Spinal cord (tissue), 10 donors: ENCODE measurements at places on chromosomes 6 and 20.
A peak's percentile ranks its signal among the peaks of the same experiment; 100 is the strongest.

GRCh38 chr6:42545226-42545773, 18.5 kb upstream of the UBR2 start:
- DNase-seq = no peak

- DNase-seq = no peak
These were observed 31.6 kb downstream of the RANBP9 start for GRCh38 chr6:13679996-13680395.

DNA sequence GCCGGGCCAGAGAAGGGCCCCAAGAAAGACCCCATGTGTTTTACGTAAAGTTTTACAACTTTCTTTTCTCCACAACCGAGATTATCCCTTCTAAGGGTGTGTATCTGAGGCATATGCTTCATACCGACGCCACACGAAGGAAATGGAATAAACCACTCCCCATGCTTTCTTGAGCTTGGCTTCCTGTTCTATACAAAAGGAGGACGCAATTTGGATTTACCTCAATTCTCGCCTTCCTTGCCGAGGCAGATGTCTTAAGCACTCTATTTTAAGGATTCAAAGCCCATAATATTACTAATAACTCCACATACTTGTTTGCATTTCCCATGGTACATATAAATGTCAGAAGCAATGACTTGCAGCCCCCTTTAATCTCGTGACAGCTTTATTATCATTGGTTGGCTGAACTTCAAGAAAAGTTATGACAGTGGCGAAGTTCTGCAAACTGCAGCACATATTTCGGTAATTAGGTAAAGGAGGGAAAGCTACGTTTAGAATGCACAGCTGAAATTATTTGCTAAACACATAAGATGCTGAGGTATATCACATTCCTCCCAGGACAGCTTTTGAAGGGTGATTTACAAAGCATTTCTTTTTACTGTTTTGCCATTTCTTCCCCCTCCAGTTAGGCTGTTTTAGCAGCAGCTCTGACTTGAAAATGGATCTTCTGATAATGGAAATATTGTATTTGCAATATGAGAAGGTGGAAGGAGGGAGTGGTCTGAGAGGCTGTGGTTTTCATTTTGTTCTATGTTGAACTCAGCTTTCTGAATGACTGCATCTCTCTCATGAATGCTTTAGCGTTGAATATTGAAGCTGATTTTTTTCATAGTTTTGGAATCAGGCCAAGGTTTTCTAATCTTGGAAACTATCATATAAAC, 330.5 kb downstream of the EPHA7 start:
- no peak for DNase-seq

DNA sequence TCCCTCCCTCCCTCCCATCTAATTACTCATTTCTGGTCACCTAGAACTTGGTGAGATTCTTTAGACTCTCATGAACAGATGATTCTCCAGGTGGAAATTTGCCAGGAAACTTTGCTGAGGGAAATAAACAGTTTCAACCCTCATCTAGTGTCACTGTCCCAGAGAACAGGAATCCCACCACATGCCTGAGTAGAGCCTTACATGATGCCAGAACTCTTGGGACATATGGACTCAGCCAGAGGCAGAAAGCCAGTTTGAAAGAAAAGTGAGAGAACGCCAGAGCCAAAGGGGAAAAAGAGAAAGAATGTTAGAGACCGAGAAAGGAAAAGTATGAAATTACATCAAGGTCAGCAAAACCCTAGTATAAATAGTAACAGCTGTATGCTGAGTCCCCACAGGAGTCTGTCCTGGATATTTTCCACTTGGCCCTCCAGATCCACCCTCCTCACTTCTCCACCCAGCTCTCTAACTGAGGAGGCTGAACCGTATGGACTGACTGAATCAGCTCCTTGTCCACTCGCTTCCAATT, 127.5 kb upstream of the COL21A1 start:
- no peak for DNase-seq

DNA sequence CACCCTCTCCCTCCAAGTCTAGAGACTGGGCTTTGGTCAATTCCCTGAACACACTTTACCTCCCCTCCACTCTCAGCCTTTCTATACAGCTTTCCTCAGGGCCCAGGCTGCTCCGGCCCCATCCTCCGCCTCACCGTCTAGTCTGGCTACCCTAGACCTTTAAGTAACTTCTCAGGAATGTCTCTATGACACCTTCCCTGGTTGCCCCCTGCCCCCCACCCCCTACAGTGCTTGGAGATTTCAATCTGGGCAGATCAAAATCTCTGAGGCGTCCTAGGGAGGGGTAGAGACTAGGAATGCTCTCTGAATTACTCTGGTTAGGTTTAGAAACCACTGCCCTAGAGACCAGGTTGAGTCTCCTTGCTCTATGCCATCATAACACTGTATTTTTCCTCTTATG, 6.1 kb downstream of the UBE2J1 start:
- no peak for DNase-seq

- no peak for DNase-seq
These were observed 315.5 kb downstream of the GMDS start for GRCh38 chr6:1929931-1930330.

DNA sequence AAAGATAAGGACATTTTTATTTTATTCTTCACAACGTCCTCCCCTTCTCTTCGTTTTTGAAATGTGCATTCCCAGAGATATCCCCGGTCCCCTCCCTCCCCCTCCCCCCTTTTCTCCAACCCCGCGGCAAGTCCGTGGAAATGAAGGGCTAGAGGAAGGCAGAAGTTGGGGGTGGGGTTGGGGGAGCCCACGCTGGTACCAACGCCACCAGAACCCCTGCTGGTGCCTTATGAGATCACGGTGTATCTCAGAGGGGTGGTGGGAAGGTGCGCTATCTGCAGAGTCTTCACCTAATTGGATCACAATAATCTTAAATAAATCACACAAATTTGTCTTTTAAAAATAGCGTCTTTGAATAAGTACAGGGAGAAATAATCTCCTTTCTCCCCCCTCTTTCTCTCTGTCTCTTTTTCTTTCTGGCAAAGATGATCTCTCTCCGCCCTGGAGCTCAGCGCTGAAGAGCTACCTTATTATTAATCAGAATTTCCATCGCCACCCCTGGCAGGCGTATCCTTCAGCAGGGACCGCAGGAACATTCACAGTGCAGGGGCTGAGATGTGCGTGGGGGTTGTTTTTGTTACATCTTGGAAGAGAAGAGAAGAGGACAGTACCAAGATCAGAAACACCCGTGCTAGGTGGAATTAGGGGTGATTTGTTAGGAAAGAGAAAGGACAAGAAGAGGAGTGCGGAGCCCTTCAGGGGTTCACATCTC, 915 bp downstream of the CLVS2 start:
- no peak for DNase-seq

DNA sequence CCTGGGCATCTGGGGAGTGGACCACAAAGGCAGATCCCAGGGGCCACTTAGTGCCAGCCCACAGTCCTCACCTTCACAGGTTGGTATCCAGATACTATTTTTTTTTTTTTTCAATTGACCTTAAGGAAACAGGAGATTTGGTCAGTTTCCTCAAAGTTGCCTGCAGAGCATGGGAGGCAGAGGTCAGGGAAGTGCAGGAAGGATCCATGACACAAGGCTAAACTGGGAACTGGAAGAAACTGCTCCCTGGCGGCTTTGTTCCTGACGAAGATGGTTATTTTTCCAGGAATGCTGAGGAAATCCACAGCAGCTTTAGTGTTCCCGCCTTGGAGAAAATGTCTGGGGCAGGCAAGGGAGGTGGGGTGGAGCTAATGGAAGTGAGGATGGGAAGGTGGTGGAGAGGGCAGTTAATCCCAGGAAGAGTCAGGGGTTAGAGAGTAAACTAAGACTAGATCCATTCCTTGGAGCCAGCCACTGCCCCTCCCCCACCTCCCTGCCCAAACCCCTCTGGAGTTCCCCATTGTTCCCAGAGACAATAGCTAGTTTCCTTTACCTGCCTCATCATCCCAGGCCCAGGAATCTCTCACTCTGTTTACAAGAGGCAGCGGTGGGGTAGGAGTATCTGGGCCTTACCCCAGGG, 14.3 kb upstream of the MYMX start:
- no peak for DNase-seq

DNA sequence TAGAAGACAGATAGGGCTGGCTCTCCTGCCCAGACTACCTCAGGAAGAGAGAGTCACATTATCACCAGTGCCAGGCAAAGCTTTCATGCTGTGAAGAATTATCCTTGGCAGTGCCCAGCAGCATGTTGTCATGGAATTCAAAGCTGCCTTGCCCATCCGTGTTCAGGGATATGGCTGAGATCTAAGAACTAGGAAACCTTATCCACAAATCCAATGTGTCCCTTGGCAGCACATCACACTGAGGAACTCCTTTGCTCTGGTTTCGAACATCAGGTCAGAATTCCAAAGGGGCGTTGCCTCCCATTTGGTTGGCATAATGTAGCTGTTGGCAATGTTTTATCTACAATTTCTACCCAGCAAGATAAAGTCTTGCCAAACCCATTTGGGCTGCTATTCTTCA, 52.7 kb downstream of the ADGRF1 start:
- DNase-seq = no peak

DNA sequence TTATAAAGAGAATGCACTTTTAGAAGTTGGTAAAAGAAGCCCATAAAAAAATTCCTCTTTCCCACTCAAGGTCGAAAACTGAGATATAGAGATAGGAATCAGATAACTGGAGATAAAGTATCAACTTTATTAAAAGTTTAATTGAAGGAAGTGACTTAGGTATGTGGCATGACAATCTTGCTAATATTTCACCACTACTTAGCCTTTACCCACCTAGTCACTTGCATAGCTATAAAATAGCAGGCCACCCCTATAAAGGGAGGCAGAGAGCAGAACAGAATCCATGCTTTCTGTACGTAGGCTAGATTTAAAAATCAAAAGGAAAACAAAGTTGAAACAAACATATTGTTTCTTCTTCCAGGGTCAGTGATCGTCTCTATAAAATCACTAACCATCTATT, 13.2 kb upstream of the TBC1D32 start:
- DNase-seq = no peak

GRCh38 chr6:138865480-138866109, 69.7 kb downstream of the ECT2L start:
- DNase-seq = no peak

DNA sequence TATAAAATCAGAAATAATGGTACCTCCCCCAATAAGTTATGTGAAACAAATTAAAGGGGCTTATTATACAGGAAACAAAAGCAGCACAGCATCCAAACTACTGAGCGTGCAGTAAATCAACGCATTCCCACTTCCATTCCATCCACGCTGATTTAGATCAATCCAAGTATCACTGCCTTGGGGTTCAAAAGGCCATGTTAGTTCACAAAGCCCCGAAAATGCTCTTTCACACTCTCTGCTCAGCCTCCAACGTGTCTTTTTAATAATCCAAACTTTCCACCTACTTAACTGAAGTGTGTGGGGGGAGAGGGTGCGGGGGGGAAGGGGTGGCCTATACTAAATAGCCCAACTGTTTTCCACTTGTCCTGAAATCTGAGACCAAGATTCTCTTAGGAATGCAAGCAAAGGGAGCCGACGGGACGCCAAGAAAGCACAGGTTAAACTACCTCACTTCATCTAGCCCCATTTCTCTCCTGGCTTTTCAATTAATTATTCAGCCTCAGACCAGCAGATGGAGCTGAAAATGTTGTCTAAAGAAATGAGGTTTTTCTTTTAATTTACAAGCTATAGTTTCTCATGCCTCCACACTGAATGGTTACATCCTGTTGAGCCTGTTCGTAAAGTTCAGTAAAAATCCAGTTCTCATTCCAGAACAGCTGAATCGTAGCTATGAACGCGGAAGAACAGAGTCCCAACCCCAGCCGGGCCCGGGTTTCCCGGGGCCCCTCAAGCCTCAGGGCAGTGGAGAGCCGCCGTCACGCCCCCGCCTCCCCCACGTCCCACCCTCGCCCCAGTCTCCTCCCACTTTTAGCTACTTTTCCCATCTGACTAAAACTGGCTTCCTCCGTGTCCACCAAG, 1.0 kb upstream of the NXT1 start:
- no peak for DNase-seq

GRCh38 chr20:50957798-50958614, at the start of gene DPM1:
Gene DPM1 (minus strand): TSS chr20:50958532. CDS start chr20:50958523, 9 bp downstream.
- no peak for DNase-seq

GRCh38 chr20:43567477-43567876, 8.7 kb downstream of the SGK2 start:
- no peak for DNase-seq

GRCh38 chr20:51187261-51187660, 164.4 kb upstream of the KCNG1 start:
- peak; percentile 9 for DNase-seq

DNA sequence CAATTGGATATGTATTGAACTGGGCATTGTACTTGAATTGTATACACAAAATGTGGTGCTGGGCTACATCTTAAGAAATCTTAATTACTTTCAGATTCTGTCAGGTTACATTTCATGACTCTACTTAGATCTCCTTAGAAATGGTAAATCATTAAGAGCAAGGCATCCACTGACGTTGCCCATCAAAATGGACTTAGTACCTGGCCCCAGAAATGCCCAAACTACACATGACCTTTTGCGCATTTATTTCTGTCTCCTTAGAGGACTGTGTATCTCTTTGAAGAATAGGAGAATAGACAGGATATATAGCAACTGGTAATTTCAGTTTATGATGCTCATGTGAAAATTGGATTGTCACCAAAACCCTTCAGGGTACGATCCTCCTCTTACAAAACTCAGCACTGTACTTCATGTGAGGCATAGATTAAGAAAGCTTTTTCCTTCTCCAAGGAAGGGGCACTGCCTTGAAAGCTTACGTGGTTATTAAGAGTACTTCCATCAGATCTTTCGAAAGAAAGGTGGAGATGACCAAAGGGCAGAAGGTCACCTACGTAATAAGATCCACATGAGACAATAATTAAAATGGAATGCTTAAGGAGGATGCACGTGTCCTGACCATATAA, 61.4 kb upstream of the BMP2 start:
- DNase-seq = no peak

DNA sequence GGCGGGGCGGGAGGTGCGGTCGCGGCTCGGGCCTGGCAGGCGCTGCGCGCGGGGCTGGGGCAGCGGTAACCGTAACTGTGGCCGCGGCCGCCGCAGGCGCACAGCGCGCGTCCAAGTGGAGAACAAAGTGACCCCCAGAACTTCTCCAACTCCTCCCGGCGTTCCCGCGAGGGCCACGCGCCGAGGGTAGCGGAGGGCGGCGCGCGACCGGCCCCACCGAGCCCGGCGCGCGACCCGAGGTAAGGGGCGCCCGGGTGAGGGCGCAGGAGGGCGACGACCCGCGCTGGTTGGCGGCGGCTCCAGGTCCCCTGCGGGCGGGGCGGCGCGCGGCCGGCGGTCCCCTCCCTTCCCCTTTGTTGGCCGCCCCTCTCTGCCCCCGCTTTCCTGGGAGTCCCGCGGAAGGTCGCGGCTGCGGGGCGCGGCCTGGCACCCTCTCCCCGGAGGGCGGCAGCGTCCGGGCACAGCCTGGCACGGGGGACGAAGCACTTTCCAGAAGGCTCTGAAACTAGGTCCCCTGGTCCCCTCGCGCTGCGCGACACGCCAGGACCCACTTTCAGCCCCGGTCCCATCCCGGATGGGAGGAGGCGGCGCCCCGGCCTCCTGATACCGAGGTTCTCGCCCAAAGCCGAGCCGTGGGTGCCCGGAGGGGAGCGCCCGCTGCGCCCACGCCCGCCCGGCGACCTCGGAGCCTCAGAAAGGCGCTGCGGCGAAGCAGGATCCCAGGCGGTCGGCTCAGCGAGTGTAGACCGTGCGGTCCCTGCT, at the start of gene TIAM2:
Gene TIAM2 (plus strand): TSS at position 62 of the 762 bp plus-strand sequence. CDS start 133,909 bp downstream, outside the sequence.
- peak; percentile 12 for DNase-seq
